ENCODE measurements at places on chromosomes 12 and 14.

GRCh38 chr12:71183846-71184245, 26.0 kb upstream of the TSPAN8 start:
- DNase-seq, result no peak

DNA sequence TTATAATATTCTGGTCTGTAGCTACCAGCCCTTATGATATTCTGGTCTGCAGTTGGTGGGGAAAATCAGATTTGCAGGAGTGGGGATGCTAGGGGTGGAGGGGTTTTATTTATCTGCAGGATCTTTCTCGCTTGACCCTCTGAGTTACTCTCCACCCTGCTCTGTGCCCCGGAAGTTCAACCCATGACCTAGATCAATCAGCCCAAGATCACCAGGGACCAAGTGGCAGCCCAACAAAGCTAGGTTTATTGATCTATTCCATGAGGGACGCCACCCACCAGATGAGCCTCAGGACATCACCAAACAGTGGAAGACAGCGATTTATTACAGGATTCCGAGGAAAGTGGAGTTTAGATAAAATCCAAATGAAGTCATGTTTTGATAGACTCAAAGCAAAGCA, 25.8 kb upstream of the C12orf76 start:
- no peak for DNase-seq

- no peak for DNase-seq
Observed at GRCh38 chr12:106427917-106428316, 70.4 kb downstream of the POLR3B start.

GRCh38 chr14:48963231-48963790, 622.9 kb downstream of the RPS29 start:
- no peak for DNase-seq

DNA sequence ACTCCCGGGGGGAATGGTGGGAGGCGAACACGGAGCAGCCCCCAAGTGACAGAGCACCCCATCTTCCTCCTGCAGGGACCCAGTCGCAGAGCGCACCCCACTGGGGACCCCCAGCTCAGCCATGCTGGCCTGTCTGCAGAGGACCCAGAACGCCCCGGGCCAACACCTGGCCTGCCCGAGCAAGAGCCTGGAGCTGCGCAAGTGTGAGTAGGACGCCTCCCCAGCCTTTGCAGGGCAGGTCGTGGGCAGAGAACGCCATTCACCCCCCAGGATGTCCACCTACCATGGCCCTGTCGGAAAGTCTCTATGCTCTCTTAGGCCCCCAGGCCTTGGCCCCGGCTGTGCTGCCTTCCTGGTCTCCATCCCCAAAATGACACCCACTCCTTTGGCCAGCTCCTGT, 30.4 kb downstream of the FAM222A start:
- no peak for DNase-seq

GRCh38 chr12:108964371-108965352, 56.2 kb downstream of the SVOP start:
- no peak for DNase-seq

GRCh38 chr14:49584058-49584457, 2.1 kb downstream of the RPS29 start:
- no peak for DNase-seq

DNA sequence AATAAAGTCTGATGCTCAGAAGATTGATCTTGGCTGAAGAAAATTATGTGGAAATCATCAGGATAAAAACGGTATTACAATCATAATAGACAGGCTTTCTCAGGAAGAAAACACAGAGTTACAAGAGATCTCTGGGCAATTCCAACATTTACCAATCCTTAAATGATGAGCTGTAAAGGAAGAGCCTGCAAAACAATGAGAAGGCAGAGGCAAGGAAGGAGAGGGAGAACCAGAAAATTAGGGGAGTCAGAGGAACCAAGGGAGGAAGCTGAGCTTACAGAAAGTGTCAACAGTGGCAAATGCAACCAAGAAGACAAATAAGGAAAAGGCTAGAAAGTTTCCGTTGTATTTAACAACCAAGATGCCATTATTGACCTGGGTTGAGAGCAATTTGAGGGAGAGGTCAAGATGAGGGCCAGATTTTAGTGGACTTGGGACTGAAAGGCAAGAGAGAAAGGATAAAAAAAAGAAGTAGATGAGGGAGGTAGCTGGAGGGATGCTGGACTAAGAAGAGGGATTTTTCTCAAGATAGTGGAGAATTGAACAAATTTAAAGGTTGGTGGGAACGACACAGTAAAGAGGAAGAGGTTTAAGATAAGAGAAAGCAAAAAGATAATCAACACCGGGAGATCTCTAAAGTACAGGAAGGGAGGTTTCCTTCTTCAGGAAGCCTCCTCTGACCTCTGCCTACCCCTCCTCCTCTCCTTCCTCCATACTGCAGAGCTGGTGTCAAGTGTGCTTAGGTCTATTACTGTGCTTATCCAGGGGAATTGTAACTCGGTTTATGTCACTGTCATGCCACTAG, 116.9 kb downstream of the DUSP6 start:
- DNase-seq, result no peak

- DNase-seq, result no peak
Observed at GRCh38 chr14:63730659-63731058, 2.8 kb upstream of the SGPP1 start.

DNA sequence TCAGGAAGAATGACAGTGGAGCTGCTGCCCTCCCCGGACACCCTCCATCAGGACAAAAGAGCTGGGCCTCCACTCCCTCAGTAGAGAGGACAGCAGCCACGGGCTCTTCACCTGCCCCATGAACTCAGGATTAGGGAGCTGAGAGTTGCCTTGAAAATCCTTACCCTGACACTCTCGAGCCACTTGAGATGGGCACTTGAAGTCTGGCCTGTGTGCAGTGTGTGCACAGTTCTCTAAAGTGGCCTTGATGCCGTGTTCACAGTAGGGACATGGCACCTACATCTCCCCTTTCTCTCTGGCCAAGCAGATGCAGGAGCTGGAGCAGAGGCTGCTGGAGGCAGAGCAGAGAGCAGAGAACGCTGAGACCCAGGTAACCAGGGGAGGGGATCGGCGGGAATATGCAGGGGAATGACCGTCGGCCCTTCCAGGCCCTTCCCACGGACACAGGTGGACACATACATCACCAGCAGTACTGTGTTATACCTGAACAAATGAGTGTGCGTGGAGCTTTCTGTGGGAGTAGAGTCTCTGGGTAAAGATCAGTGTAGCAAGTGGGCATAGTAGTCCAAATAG, 22.5 kb downstream of the PLEKHH1 start:
- DNase-seq, result no peak

GRCh38 chr14:84420221-84420620, 1109.7 kb upstream of the FLRT2 start:
- DNase-seq, result no peak
